ENCODE measurements at places on chromosomes 1 and 21. TPM values are rescaled to one million over a fixed set of nuclear protein-coding genes. Genes with fewer than 3 reads are reported as not detected.
A peak's percentile ranks its signal among the peaks of the same experiment; 100 is the strongest.

LCE1F gene
- total RNA-seq: 0.42 TPM

PIGR gene
- total RNA-seq: not detected

DNA sequence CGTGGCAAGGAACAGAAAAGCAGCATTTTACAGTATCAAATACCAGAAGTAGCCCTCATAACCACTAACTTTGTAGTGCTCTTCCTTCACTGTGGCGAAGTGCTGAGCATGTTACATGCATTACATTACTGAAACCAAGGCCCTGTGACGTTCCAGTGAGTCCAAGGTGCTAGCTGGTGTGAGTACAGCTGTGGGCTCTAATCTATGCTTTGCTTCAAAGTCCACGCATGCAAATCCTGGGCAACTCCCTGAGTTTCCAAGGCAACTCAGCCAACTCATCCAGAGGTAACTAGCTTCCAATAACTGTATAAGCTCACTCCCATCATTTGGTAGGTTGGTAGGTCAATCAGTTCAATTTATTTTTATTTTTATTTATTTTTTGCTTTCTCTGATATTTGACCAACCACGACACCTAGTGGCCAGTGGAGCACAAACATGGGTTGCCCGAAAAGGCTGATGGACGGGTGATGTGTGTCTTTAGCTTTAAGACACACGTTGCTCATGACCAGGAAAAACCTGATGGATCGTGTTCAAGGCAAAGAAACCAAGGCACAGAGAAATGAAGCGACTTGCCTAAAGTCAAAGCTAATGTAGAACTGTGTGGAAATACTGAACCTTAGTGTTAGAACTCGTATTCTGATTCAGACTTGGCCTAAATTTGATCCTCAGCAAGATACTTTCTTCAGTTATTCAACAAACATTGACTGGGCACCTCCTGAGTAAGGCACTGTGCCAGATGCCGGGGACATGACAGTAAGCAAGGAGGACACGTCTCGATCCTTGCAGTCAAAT is 73.0 kb downstream of the GNG12 start:
- peak; percentile 72 for DNase-seq

GRCh38 chr1:6027591-6027990 is 18.1 kb upstream of the KCNAB2 start:
- no peak for DNase-seq

- no peak for DNase-seq
These were observed 64.9 kb upstream of the PRRX1 start for GRCh38 chr1:170599033-170599432.

- no peak for DNase-seq
These were observed 45.1 kb upstream of the EPS15 start for GRCh38 chr1:51564124-51564523.
